ENCODE measurements at places on chromosomes 3 and 15.

- no peak for DNase-seq
Observed at GRCh38 chr15:70539912-70540530, 223.3 kb downstream of the UACA start.

DNA sequence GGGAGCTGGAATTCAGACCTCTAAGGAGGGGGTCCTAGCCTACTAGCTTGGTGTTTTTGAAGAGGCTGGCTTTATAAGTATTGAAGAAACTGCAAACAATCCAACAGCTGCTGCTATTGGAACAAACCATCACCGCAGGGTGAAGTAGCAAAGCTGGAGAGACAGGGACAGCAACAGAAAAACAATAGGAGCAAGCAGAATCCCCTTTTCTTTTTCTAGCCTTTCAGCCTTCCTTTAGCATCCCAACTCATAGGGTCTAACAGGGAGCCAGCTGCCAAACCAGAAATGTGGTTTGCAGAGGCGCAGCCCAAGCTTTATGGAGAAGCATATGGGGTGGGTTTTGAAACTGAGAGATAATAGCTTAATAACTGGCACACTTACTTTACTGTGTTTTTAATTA lies 106.2 kb upstream of the CHMP2B start:
- DNase-seq = no peak

- DNase-seq = no peak
Observed at GRCh38 chr3:32398531-32398930, 6.9 kb downstream of the CMTM7 start.

GRCh38 chr3:174776636-174777035 lies 82.5 kb upstream of the NAALADL2 start:
- DNase-seq = no peak

GRCh38 chr15:89199746-89200145 lies 21.6 kb downstream of the RLBP1 start:
- no peak for DNase-seq

GRCh38 chr15:92277776-92278175 lies 115.9 kb upstream of the ST8SIA2 start:
- DNase-seq = no peak

DNA sequence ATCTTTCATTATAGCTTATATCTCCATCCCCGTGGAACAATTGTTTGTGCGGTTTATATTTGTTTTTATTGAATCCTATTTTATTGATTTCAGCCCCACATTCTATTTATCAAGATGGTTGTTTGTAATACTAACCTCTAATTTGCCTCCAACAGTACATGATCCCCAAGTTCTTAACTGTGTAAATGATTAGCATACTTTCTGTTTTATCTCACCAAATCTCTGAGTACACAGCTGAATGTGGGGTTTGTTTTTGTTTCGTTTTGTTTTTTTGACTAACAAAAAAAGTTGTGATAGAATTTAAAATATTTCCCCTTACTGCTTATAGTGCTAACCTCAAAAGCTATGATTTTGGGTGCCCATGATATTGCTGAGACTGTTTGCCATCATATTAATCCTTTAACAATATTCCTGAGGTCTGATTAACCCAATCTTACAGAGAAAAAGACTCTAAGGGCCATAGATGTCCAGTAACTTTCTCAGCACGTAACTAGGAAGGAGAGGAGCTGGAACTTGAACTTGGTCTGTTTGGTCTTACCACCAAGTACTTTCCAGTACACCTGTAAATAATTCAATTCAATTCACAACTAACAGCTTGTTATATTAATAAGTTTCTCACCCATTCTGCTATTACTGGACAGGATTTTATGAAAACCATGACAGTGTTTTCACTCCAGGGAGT lies 789.8 kb downstream of the TUSC7 start:
- no peak for DNase-seq
